Stimulated activated naive CD4-positive, alpha-beta T cell (primary cell): ENCODE measurements at places on chromosomes 12 and 14.

- DNase-seq = no peak
Observed at GRCh38 chr12:93708952-93709351, 31.8 kb downstream of the CRADD start.

GRCh38 chr12:12946686-12947355 lies 5.1 kb downstream of the GPRC5D start:
- no peak for DNase-seq

DNA sequence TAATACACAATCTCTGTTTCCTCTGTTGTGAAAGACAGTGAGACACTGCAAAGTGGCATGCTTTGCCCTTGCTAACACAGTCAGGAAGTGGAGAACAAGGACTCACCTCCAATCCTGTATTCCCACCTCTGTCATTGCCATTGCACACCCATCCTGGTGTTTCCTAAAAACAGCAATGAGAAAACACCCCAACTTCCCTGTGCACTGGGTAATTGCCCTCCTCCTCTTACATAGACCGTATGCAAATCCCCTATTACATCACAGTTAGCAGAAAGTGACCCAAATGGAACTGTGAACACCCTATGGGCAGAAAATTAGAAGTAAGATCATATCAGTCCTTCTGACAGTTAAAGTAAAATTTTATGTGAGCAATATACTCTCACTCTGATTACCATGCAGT lies 355.5 kb downstream of the BCL11B start:
- no peak for DNase-seq

- no peak for DNase-seq
Observed at GRCh38 chr14:34013721-34014060, 62.8 kb upstream of the EGLN3 start.

- no peak for DNase-seq
Observed at GRCh38 chr14:24903337-24903736, 146.6 kb downstream of the STXBP6 start.

DNA sequence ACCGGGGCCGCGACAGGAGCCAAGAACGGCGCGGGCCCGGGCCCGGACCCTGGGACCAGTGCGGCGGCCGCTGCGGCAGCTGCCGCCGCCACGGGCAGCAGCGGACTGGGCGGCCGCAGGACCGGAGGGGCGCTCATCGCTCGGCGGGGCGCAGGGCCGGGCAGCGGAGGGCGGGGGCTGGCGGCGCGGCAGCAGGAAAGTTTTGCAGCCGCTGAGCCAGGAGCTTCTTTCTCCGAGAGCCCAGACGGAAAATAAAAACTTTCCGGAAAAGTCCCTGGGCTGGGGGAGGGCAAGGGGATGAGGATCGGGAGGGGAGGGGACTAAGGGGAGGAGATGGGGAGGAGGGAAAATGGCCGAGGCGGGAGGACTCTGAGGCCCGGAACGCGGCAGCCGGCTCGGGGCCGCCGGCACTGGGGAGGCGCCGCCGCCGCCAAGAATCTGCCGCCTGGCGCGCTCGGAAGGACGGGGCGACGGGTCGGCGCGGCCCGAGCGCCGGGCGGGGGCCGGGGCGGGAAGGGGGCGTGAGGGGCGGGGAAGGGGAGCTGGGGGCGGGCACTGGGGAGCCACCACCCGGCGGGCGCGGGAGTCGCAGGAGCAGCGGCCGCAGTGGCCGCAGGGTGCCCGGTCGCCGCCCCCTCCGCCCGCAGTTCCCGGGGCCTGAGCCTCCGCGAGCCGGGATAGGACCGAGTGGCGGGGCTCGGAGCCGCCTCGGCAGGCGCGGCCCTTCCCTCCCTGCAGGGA lies at the start of gene PRKD1:
TSS of gene PRKD1 (minus strand) at position 472 of the 741 bp plus-strand sequence.
- no peak for DNase-seq

GRCh38 chr12:109641422-109641821 lies 67.8 kb downstream of the MVK start:
- DNase-seq = no peak

DNA sequence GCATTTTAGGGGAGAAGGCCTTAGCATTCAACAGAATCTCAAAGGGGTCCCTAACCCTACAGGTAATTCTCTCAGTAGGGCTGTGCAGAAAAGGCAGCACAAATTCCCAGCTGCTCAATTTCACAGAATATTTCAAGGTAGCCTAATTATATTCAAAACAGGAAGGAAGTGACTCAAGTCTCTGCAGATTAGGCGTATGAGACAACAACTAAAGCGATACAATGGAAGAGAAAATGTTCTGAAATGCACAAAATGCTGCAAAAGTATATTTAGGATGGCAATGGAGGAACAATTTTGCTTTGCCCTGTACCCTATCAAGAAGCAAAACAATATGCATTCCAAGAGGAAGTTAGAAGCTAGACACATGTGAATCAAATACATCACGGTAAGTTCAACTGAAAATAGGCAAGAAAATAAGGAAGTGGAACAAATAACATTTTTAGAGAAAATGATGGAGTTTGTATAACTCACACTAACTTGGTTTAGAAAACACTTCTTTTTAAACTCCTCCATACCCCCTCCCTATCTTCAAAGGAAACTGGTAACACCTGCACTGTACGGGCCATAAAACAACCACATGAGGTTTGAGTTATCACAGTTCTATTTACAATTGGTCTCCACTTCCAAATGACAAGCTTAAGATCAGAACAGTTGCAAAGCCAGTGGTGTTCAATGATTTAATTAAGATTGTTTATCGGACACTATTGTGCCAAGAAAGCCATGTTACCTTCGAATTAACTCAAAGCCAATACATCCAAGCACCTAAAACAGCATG lies 1.6 kb downstream of the GIT2 start:
- no peak for DNase-seq

- no peak for DNase-seq
Observed at GRCh38 chr12:122886851-122887818, 8.8 kb downstream of the VPS37B start.

GRCh38 chr14:33555710-33556350 lies 395.0 kb downstream of the EGLN3 start:
- DNase-seq = no peak
